ENCODE measurements at places on chromosomes 3 and 15.

DNA sequence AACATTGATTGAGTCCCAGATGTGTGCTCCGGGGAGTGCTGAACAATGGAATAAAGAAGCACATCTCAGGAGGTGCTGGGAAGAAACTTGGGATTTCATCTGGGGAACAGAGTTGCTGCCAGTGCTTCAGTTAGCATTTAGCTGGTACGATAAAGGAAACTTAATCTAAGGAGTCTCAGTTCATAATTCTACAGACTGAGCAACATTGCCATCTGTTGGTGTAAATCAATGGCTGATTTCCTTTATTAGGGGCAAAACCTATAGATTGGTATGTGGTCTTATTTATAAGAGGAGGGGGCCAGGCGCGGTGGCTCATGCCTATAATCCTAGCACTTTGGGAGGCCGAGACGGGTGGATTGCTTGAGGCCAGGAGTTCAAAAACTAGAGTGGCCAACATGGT is 8.9 kb downstream of the MKRN2OS start:
- DNase-seq = no peak

- DNase-seq = no peak
Observed at GRCh38 chr3:129195731-129196256, 12.1 kb upstream of the CNBP start.

DNA sequence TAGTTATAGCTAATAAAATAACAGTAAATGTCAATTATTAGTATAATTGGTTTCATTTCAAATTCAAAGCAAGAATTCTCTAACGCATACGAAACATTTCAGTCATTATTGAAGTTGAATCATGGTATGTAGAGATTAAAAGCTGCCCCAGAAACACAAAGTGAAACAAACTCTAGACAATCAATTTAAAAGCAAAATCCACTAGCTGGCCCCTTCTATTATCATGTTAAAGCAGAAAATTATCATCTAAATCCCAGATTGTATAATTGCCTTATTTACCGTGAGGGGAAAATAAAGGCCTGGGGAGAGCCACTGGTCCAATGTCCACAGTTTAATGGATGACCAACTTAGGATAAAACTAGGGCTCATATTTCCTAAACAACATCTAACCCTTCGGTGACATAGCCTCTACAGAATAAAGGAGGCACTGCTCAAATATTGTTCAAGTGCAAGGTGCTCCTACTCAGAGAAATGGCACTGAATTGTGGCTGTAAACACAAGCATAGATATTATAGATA is 110.9 kb upstream of the THRB start:
- no peak for DNase-seq

DNA sequence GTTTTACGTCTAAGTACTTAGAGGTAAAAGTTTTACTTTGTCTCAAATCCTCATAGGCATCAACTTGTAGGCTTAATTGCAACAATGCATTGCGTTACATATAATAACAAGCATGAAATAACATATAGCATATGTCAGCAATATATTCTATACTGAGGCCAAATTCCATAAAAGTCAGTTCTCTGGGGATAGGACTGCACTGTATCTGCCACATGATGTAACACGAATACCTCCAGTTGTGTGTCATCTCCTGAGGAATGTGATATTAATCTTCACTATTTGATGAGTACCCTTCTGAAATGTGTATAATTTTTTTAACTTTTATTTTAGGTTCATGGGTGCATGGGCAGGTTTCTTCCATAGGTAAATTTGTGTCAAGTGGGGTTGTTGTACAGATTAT is 126.4 kb downstream of the IMPG2 start:
- DNase-seq = no peak

GRCh38 chr15:65286069-65286703 is 497 bp downstream of the PARP16 start:
- DNase-seq = no peak

- DNase-seq = no peak
Observed at GRCh38 chr15:40441565-40442531, 1.1 kb downstream of the BAHD1 start.

- no peak for DNase-seq
Observed at GRCh38 chr15:98322581-98322980, 325.8 kb upstream of the IGF1R start.

GRCh38 chr3:134992586-134992985 is 197.5 kb downstream of the EPHB1 start:
- DNase-seq = no peak
